ENCODE measurements at places on chromosomes 2 and 18.

DNA sequence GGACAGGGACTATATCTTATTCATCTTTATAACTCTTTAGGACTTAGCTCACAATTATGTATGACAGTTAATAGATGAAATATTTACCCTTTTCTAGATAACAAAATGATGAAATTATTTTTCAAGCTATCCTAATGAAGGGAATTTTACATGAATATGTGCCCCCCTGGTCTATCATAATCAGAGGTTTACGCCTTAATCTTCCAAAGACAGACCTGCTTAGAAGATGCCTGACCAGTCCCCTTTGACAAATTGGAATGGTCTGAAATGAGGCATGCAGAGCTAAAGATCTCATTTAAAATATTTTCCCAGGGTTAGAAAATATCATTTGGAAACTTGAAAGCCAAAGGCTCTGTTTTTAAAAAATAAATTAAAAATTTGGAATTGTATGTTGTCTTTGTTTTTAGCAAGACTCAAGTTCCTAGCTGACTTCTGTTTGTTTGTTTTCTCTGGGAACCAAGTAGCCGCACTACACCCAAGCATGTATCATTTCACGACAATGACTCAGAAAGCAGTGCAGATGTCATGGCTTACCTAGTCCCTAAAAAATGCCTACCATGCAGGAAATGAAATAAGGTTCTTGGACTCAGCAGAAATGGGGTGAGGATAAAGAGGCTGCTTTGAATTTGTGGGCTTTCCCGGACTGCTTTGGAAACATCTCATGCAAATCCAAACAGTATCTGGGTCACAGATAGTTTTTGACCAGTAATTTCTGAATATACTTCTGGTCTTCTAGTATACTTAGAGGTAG lies 162.1 kb downstream of the ZEB2 start:
- DNase-seq = no peak

DNA sequence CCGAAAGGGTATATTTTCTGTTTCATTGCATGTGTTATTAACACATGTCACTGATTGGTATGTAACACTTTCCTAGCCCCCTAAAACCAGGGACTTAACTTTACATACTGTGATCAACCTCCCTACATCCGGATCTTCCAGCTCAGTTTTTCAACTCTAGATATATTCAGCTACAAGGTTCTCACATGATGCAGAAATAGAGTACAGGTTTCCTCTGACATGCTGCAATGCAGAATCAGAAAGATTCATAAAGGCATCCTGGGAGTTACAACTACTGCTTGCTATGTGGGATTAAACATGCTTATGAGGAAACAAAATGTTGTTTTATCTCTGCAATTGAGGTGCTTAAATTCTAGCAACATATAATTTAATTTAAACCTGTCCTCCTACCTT lies 14.0 kb downstream of the FBXO11 start:
- no peak for DNase-seq

GRCh38 chr2:40405465-40405864 lies 46.4 kb downstream of the SLC8A1 start:
- no peak for DNase-seq

GRCh38 chr2:790634-791245 lies 113.5 kb upstream of the TMEM18 start:
- DNase-seq = no peak

- no peak for DNase-seq
Measured at GRCh38 chr2:126681505-126681904, 25.5 kb downstream of the GYPC start.

GRCh38 chr18:77762642-77763041 lies 513.0 kb downstream of the GALR1 start:
- DNase-seq = no peak

DNA sequence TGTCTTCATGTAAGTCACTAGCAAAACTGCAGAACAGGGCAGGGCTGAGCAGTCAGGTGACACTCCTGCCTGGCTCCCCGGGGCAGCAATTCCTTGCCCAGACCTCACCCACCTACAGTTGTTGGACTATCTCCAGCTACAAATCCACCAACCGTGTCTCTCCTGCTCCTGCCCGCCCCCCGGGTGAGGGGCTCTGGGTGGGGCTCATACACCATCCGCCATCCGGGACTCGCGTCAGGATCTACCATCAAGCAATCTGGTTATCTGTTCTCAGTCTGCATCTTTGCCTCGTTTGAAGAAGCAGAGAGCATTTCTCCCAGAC lies 13.5 kb upstream of the GLI2 start:
- no peak for DNase-seq

DNA sequence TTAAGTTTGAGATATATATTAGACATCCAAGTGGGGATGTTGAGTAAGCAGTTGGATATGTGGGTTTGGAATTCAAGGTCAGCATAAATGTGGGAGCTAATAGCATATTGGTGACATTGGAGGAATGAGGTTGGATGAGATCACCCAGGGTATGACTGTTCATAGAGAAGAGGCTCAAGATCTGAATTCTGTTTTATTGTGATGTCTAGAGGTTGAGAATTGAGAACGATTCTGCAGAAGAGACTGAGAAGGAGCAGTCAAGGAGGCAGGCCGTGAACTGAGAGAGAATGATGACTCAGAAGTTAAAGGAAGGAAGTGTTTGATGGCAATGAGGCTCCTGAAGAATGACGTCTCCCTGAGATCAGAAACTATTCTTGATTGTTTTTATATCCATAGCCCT lies 5.9 kb downstream of the SERPINB11 start:
- no peak for DNase-seq

DNA sequence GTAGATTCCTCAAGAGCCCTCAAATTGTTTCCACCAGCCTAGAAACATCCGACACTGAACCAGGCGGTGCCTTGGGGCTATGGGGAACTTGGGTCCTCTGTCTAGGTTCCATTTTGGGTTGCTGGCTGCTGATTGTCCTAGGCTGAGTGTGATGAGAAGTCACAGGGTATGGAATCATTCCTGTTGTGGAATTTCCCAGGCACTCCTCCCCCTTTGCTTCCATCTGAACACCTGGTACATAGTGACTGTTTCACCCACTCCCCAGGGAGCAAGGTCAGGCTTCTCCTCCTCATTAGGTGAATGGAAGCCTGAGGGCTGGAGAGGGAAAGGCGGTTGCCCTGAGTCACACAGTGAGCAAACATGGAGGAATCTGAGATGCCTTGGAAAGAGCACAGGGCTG lies 4.5 kb downstream of the KIF3C start:
- DNase-seq = no peak

GRCh38 chr2:31231571-31232302 lies 2.2 kb upstream of the EHD3 start:
- no peak for DNase-seq

GRCh38 chr2:223416815-223417610 lies 185.1 kb downstream of the SCG2 start:
- DNase-seq = no peak
